ENCODE measurements at places on chromosomes 3 and 15.

GRCh38 chr15:90710436-90711027, 6.6 kb upstream of the BLM start:
- DNase-seq: no peak

- no peak for DNase-seq
These were observed 73.1 kb downstream of the USF3 start for GRCh38 chr3:113623324-113623723.

- no peak for DNase-seq
These were observed 37.2 kb downstream of the SSUH2 start for GRCh38 chr3:8607234-8608040.

- DNase-seq: no peak
These were observed 2.2 kb upstream of the ITIH3 start for GRCh38 chr3:52792413-52792812.

DNA sequence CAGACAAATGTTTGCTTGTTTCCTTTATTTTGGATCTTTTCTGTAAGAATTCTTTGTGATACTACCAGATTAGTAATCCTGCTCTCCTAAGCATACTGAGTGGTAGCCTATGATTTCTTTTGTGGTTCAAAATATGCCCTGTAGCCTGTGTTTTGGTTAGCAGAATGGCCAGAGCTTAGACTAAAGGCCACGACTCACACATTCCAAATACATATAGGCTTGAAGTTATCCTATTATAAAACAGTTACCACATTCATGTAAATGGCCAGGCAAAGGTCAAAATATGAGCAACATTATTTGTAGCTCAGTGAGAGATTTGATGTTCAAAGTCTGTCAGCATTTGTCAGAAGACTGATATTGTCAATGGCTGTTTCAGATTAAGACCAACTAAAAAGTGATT, 84.5 kb downstream of the MITF start:
- DNase-seq: no peak

DNA sequence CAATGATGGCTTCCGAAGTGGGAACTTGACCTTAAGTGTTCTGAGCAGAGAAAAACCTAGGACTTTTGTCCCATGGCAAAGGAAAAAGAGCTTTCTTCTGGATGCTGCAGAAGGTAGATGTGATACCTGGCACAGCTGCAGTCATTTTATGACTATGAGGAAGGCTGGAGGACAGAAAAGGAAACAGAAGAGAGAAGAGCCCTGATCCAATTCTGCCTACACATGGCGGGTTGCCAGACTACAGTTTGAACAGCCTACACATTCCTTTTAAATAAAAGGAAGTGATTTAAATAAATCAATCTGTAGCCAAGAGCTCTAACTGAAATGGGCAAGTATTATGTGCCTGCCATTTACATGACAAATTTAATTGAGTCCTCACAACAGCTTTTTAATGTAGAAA, 43.6 kb upstream of the CHRNB4 start:
- no peak for DNase-seq

DNA sequence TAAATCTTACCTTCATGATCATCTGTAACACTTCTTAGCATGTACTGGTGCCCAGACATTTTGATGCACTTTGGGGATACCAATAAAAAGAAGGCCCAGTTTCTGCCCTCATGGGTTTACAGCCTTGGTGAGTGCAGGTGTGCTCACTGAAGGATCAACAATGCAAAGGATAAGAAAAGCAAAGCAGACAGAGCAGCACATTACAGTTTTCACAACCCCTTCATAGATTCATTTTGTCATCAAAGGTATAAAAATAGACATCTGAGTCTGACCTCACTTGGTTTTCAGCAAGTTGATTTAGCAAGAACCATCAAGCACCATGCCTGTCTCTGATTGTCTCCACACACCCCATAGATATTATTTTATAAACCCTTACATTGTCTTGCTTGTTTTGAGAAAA, 77.6 kb downstream of the BFSP2 start:
- DNase-seq: no peak

DNA sequence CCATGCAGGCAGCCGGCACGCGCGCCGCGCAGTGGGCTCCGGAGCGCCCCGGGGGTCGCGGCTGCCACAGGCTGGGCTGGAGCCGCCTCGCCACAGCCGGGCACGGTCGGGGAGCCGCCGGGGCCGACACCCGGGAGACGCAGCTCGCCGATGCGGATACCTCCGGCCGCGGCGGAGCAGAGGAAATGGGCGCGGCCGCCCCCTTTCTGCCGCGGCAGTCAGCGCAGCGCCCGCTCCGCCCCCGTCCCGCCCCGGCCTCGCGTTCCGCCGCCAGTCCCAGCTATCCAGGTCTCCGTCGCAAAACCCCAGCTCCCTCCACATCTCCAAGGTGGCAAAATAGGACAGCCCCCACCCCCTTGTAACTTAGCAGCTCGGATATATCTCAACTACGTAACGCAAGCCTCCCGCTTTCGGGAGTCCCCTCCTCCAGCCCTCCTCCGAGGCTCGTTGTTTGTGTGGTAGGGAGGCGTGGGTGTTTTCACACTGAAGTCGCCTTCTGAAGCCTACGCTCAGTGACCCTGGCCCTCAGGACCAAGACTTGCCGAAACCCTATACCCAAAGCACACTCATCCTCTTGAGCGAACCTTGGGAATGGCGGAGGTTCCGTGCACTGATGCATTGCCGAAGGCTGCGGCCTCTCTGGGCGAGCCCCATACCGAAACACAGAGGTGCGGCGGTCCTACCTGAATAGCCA, at the start of gene SH3BP5:
Gene SH3BP5 (minus strand): TSS at position 182 of the 694 bp plus-strand sequence. CDS start 178 bp downstream, at position 4.
- peak; percentile 69 for DNase-seq

GRCh38 chr3:151863611-151864010, 9.8 kb upstream of the SUCNR1 start:
- no peak for DNase-seq

DNA sequence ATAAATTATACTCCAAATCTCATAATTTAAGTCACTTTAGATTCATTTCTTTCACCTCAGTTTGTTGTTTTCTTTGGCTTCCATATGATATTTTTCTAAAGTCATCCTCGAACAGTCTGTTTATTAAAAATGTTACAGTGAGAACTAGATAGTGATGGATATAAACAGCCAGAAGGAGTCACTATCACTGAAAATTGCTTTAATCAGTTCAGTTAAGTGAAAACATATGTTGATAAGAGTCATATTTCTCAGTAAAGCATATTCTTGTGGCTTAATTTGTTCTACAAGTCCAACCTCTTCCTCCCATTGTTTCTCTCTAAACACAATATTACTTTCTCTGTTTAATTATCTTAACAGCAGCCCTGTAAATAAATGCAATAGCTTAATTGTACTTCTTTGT, 427.5 kb upstream of the ALCAM start:
- no peak for DNase-seq

DNA sequence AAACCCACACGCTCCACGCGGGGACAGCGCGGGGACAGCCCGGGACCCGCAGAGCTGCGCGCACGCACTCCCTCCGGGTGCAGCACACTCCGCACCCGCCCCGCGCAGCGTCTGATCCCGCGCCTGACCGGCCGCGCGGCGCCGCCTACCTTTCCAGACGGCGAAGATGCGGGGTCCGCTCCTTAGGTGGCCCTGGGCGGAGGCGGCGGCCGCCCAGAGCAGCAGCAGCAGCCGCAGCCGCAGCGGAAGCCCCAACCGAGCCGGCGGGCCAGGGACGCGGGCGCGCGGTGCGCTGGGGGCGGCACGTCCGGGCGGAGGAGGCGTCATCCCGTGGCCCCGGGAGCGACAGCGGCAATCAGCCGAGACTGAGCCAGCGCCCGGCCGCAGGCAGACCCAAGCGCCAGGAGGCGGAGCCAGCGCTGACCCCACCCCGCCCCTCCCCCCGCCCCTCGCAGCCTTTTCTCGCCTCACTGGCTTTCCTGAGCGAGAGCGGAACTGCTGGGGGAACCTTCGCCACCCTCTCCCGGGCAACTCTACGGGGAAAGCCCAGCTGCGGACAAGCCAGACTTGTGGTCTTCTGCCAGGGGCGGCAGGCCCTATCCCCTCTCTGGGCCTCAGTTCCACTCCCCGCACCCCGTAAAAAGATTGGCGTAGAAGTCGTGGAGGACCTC, at the start of gene SEMA7A:
Gene SEMA7A (minus strand): TSS at position 367 of the 671 bp plus-strand sequence. CDS start 40 bp downstream, at position 327.
- peak; percentile 47 for DNase-seq

GRCh38 chr3:113556946-113557335, 24.6 kb downstream of the SIDT1 start:
- DNase-seq: no peak

GRCh38 chr3:63450634-63451363, 172.7 kb downstream of the SYNPR start:
- DNase-seq: no peak

GRCh38 chr3:37969596-37970100, 20.9 kb upstream of the VILL start:
- DNase-seq: no peak

- DNase-seq: no peak
These were observed 644.6 kb downstream of the CADM2 start for GRCh38 chr3:85603378-85603777.

- DNase-seq: no peak
These were observed 317.0 kb downstream of the VGLL3 start for GRCh38 chr3:86673991-86674390.

DNA sequence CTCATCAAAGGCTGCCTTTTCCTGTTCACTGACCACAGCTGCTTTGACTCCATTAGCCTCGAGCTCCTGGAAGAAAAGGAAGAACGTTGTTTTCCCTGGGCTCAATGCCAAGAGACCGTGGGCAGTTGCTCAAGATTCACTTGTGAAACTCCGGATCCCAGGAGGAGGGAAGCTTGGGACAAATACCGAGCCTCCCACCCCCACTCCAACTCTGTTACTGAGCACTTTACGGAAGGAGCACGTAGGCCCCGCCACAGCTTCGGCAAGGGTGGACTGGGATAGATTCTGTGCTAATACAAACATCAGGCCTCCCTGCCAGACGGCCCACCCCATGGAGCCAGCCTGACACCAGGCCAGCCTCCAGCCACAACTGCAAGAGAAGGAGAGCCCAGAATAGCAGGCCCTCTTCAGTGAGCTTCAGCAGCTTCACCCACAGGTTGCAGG, 10.8 kb upstream of the FANCD2 start:
- DNase-seq: no peak

DNA sequence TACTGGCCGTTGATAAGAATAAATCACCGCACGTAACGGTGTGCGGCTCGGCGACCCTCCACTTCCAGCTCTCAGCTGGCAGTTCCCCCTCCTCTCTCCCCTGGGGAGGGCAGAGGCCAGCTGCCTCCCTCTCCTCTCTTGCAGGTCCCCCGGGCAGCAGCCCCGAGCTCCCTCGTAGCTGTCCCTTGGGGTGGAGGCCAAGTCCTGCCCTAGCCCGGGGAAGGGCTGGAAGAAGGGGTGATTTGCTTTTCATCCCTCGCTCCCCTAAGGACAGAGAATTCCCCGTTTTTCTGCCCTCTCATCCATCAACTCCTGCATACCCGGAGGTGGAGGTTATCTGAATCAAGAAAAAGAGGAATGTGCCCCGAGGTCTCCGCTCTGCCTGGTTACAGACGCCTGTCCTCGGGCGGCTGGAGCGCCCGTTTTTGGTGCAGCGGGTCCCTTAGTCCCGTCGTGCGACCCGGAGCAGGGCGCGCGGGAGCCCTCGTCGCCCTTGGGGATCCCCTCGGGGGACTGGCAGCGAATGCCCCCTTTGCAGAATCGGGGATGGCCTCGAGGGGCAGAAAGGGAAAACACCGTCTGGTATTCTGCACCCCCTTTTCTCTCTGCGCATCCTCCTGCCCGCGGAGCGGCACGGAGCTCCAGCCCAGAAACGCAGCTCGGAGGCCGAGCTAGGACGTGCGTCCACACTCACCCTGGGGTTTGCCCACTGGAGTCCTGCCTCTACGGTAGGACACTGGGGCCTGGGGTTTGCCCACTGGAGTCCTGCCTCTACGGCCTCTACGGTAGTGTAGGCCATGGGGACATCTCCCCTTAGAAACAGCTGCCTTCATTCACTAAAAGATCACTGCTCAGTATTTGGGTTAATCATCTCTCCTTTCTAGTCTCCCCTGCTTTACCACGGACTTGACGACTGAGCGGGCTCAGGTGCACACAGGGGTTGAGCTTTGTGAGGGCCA, 2.2 kb downstream of the PTPRG start:
- no peak for DNase-seq

All from stimulated activated CD4-positive, alpha-beta T cell treated with anti-CD3 and anti-CD28 coated beads, Interleukin-15, amount 100 ng/mL, for 1 hour (primary cell).